ENCODE measurements at places on chromosomes 13 and 19.

GRCh38 chr13:47708386-47708785, 292.7 kb downstream of the SUCLA2 start:
- DNase-seq, result no peak

- no peak for DNase-seq
Measured at GRCh38 chr19:6065685-6066374, 44.5 kb downstream of the RFX2 start.

DNA sequence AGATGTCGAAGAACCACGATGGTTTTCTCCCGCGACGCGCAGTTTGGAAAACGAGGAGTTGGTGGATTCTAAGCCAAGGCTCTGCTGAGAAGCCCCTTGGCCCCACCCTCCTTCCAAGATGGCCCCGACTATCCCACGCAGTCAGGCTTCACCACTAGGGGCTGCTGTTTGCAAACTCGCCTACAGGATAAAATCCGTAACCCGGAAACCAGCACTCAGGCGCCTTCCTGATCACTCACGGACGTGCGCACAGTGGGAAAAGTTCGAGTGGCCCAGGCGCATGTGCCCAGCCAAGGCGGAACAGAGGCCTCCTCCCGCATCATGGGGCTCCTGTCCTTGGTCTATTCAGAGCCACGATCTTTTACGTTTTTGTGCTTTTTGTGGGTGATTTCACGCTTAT, 19.2 kb upstream of the UQCR11 start:
- no peak for DNase-seq

DNA sequence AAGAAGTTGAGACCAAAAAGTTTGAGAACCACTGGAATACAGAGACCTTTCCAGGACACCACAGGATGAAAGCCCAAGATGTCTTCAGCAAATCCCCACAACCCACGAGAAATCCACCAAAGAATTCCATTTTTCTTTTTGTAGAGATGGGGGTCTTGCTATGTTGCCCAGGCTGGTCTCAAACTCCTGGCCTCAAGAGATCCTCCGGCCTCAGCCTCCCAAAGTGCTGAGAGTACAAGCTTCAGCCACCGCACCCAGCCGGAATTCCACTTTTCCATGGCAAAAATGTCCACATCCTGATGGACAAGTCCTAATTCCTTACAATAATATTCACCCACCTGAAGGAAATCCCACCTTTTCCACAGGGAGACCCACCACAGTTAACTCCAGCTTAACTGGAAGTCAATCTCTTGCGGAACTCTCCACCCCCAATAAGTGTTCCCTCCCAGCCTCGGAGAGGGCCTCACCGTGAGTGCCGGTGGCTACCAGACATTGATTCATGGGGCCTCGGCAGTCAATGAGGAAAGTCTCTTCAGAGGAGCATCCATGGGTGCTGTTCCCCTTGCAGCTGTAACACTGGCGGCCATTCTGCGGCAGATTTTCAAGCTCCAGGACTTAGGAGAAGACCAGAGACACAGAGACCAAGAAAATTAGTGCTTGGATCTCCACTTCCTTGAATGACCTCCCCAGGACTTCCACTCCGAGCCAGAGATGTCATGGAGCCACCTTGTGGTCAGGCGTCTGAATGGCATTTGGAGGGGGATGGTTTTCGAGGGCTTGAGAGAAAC, 12.3 kb upstream of the CADM4 start:
- no peak for DNase-seq

GRCh38 chr13:88014527-88014926, 343.4 kb downstream of the SLITRK5 start:
- no peak for DNase-seq

GRCh38 chr13:112106478-112107141, 39.7 kb downstream of the SOX1 start:
- no peak for DNase-seq

- no peak for DNase-seq
Measured at GRCh38 chr19:2168619-2169424, 5.1 kb downstream of the DOT1L start.

GRCh38 chr19:19775891-19776205, 42.9 kb upstream of the ZNF14 start:
- DNase-seq, result no peak

- no peak for DNase-seq
Measured at GRCh38 chr19:34867631-34868030, 59.1 kb upstream of the ZNF30 start.

GRCh38 chr19:51549533-51550324, 18.3 kb upstream of the SIGLEC6 start:
- DNase-seq, result no peak

GRCh38 chr19:47102346-47103060, 11.1 kb downstream of the ZC3H4 start:
- DNase-seq, result no peak

DNA sequence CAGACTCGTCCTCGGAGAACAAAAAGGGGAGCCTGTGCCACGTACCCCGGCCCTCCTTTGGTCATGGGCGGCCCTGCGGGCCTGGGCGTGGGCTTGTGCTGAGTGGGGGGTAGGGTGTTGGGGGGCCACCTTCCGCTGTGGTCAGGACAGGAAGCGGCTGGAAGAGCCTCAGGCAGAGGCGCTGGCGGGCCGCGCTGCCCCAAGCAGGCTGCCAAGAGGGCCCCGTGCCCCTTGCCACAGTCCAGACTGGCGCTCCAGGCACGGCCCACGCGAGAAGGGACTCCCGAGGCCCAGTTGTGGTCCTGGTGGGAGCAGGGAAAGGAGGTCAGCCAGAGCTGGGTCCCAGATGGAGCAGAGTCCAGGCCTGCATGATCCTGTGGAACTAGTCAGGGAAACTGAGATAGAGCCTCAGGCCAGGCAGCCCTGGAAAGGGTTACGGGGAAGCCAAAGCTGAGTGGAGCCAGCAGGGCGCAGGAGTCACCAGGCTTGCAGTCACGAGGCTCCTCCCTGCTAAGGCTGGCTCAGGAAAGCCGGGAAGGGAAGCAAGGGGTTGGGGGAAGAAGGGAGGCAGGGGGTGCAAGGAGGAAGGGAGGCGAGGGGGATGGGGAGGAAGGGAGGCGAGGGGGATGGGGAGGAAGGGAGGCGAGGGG, 135.0 kb downstream of the CRYL1 start:
- DNase-seq, result no peak

DNA sequence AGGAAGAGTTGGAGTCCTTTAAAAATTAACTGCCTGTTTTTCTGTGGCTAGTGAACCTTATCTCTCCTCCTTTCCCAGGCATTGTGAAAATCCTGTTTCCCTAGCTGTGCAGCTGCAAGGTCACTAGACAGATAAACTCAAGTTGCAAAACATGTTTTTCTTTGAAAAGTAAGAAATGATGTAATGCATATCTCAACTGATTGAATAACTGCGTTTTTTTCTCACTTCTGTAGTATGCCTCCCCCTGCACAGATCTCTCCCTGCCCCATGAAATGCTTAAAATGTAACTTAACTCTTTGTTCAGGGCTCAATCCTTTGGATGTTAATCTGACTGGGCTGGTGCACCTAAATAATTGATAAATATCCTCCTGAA, 27.7 kb upstream of the CYSLTR2 start:
- DNase-seq, result no peak

- no peak for DNase-seq
Measured at GRCh38 chr19:6693681-6694080, 23.7 kb upstream of the TNFSF14 start.

- no peak for DNase-seq
Measured at GRCh38 chr19:6522712-6523111, 8.1 kb upstream of the TNFSF9 start.

- DNase-seq, result no peak
Measured at GRCh38 chr13:57138988-57139387, 1.7 kb upstream of the PRR20A start.

- no peak for DNase-seq
Measured at GRCh38 chr13:100733261-100733660, 58.7 kb upstream of the TMTC4 start.

DNA sequence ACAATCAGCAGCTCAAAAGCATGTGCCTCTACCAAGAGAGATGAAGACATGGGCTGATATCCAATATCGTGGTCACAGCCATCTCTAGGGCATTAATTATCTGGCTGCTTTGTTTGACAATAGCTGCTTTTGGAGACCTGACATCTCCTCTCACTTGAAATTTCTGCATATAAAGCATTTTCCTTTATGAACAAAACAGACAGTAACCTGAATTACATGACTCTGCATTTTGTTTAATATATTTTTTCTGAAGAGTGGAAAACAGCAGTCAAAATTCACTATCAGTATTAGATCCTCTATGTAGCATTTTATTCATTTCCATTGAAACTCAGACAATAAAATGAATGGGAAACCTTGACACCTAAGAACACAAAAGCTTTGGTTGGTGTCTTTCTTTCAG, 42.4 kb upstream of the ESD start:
- DNase-seq, result no peak

DNA sequence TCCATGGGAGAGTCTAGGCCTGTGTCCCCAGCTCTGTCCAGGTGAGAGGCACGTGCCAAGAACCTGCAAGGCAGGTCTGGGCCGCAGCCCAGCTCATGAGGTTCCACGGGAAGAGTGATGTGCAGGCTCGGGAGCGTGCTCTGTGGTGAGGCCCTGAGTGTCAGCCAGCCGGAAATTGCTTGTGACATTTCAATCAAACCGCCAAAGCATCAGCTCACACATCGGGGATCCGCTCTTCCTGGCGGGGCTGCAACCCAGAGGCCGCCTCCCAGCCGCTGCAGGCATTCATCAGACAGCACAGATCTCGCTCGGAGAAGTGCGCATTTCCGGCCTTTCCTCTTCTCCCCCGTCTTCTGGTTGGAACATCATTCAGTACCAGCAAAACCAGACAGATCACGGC, 109.3 kb downstream of the KDM4B start:
- DNase-seq, result no peak

DNA sequence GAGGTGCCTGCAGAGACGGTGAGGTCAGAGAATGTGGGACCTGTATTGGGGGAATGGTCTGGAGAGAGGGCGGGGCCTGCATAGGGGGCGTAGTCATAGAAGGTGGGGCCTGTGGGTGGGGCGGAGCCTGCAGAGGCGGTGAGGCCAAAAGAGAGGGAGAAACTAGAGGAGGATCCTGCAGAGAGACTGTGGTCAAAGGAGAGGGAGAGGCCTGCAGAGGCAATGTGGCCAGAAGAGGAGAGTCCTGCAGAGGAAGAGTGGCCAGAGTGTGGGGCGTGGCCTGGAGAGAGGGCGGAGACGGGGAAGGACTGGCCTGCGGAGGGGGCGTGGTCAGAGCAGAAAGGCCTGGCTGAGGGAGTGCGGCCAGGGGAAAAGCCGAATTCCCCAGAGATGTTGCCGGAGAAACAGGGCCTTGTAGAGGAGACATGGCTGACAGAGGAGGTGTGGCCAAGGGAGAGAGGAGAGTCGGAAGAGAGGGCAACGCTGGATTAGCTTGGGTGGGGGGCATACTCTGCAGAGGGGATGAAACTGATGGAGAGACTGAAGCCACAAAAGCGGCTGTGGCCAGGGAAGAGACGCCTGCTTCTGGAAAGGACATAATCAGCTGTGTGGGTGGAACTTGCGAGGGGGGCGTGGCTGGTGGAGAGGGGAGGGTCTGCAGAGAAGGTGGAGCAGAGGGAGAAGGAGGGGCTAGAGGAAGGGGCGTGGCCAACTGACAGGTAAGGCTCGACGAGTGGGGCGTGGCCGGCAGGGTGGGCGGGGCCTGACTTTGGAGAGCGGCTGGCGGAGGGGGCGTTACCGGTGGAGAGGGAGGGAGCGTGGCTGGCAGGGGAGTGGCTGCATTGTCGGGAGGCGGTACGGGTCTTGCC, 2.5 kb downstream of the PRR36 start:
- DNase-seq, result no peak

DNA sequence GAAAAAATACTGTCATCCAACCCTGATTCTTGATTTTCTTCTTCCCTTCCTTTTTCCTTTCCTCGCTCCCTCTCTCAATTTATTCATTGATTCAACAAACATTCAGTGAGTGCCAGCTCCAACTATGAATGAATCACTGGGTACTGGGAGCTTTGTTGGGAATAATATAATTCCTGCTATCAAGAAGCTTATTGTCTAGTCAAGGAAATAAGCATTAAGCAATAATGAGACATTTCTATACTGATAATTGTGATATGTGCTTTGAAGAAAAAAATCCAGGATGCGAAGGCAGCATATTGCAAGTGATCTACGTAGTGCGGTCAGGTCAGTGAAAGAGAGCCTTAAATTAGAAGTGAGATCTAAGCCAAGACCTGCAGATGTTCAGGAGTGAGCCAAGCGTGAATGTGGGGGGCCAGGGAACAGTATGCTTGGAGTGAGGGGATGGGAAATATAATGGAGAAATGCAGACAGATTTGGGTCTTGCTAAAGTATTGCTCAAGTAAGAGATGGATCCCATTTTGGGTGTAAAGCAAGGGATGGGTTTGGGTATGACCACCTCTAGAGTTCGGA, 253.5 kb downstream of the LHFPL6 start:
- DNase-seq, result no peak

DNA sequence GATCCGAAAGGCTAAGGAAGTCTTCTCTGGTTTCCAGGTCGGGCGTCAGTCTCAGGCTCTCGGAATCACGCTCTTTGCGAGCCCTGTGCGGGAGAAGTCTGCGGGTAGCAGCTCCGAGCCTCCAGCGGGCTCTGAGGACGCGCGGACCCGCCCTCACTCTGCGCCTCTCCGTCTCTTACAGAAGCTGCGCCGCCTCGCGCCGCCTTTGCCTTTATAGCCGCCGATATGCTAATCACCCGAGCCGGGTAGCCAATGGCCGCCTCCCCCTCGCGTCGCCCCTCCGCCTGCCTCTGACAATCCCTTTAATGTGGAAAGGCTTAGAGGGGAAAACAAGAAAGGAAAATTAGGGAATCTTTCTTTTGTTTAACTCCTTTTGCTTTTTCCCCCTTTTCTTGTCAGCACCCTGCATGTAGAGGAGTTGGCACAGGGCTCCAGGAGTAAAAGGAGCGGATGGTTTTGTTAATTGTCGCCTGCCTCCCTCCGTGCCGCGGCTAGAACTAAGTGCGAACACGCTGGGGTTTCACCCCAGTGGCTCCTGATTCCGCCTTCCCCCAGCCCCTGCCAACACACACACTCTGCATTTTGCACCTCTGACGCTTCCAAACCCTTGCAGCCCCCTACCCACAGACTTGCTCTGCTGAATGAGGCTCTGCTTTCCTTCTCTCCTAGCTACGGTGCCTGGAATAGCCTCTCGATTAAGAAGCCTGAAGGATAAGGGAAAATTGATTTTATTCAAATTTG, at the start of gene PCDH8:
Gene PCDH8 (minus strand): TSS at position 186 of the 741 bp plus-strand sequence. CDS start 204 bp downstream, outside the sequence.
- peak; percentile 56 for DNase-seq

DNA sequence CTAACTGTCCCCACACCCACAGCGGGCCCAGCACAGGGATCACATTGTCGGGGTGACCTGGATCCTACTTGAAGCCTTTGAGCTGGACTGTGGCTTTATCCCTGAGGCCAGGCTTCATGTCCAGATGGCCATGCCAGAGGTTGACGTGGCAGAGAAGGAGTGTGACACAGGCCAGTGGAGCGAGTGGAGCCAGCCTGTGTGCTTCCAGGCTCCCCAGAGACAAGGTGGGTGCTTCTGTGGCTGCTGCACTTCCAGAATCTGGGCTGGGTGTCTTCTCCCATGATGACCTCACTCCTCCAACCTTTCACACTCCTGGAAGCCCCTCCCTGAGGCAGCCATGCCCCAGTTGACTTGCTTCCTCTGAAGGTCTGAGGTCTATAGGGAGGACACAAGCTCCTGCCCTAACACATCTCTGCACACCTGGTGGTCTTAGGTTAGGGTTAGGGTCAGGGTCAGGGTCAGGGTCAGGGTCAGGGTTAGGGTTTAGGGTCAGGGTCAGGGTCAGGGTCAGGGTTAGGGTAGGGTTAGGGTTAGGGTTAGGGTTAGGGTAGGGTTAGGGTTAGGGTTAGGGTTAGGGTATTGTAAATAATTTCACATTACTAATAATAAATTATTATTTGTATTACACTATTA, 13.1 kb upstream of the MZF1 start:
- no peak for DNase-seq

- DNase-seq, result no peak
Measured at GRCh38 chr13:32033744-32034143, 2.2 kb downstream of the FRY start.

GRCh38 chr19:15313649-15314279, 18.6 kb downstream of the BRD4 start:
- no peak for DNase-seq
